Mesenteric fat pad (tissue), 1 donor: ENCODE measurements at places on chromosomes 16 and 17. TPM values are rescaled to one million over a fixed set of nuclear protein-coding genes. Genes with fewer than 3 reads are reported as not detected.

- DNase-seq = no peak
Measured at GRCh38 chr17:8857919-8858318, 9.6 kb downstream of the PIK3R6 start.

DNA sequence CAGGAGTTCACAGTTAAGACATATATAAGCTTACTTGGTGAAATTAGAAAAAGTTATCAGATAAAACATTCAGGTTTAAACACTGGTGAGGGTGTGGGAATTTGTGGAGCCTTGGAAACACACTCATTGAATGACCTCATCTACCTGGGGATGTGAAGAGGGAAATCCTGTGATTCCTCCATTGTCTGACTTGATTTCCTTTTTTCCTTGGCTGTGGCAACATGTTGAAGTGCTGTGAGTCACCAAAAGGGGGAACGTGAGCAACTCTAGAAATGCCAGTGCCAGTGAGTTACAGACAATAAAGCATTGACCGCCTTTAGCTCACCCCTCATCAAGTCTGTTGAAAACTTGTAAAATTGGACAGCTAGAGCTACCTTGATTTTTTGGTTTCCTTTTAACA is 1.8 kb downstream of the HMOX2 start:
- DNase-seq = no peak

- DNase-seq = no peak
Measured at GRCh38 chr17:75307957-75308731, 18.9 kb upstream of the SLC25A19 start.

DNA sequence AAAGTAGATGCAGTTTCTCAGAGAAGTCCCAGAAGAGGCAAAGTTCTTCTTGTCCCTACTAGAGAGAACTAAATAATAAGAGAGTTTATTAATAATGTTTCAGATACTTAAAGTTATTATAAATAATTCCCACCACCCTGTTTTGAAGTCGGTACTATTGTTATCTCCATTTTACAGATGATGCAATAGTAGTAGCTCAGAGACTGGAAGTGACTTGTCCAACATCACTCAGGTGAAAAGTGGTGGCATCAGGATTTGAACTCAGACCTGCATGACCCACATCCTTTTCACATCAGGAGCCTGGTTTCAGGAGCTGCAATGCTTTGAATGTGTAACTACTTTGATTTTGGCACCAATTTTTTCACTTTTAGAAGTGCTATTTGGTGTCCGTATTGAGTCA is 52.7 kb downstream of the GPR139 start:
- DNase-seq = no peak

DNA sequence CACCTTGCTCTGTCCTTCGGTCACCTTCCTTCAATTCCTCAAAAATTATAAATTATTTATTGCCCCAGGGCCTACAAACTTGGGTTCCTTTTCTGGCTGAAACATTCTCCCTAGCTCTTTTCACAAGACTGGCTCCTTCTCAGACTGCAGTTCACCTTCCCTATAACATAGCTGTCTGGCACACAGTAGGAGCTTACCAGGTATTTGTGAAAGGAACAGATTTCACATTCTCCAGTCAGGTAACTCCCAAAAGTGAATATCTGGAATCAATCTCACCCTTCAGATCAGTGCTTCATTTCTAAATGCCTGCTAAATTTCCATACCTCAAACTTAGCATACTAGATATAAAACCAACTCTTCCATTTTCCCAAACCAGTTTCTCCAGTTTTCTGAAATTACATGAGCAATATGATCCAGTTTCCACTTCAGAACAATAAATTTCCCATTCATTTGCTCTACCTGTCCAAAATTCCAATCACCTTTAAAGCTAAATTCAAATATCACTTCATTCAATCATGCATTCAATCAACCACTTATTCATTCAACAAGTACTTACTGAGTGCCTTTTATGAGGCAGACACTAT is 6.1 kb downstream of the RFFL start:
- DNase-seq = no peak

The KCNH6 gene
- total RNA-seq = not detected

The ITGB4 gene
- total RNA-seq = 13.9 TPM

The ST6GALNAC2 gene
- total RNA-seq = 5.5 TPM

DNA sequence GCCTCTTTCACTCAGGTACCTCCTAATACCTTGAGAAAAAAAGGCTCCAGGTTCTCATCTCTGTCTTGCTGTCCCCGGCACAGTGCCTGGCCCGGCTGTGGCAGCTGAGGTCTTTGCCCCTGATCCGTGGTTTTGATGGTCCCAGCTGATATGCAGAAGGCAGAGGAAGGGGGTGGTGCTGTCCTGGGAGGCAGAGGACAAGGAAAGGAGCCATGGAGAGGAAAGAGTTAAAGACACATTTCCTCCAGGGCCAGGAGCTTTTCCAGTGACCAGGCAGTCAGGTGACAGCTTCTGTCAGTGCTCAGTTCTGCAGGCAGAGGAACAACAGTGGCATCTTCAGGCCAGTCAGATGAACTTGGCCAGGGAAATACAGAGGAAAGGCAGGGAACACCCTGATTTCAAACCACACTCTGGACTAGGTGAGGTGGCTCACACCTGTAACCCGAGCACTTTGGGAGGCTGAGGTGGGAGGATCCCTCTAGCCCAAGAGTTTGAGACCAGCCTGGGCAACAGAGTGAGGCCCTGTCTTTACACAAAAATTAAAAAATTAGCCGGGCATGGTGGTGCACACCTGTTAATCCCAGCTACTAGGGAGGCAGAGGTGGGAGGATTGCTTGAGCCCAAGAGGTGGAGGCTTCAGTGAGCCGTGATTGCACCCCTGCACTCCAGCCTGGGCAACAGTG is 3.3 kb upstream of the COG1 start:
- no peak for DNase-seq

- DNase-seq = no peak
Measured at GRCh38 chr16:83723244-83723643, 84.5 kb upstream of the HSBP1 start.

The PPY gene
- total RNA-seq = not detected

DNA sequence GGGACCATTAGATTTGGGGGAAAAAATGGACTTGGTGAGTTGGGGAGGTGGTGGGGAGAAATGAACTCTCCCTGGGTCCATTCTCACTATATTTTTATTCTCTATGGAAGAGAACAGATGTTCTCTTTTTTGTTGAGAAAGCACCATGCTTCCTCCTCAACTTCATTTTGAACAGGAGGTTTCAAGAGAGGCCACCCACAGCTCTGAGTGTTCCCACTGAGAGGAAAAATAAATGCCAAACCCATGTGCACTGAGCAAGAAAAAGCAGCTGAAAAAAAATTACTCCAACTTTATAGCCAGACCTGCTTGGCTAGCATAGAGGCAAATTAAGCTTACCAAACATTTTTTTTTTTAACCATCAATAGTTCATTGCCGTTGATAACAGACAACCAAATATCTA is 883.6 kb downstream of the KCNJ2 start:
- no peak for DNase-seq

DNA sequence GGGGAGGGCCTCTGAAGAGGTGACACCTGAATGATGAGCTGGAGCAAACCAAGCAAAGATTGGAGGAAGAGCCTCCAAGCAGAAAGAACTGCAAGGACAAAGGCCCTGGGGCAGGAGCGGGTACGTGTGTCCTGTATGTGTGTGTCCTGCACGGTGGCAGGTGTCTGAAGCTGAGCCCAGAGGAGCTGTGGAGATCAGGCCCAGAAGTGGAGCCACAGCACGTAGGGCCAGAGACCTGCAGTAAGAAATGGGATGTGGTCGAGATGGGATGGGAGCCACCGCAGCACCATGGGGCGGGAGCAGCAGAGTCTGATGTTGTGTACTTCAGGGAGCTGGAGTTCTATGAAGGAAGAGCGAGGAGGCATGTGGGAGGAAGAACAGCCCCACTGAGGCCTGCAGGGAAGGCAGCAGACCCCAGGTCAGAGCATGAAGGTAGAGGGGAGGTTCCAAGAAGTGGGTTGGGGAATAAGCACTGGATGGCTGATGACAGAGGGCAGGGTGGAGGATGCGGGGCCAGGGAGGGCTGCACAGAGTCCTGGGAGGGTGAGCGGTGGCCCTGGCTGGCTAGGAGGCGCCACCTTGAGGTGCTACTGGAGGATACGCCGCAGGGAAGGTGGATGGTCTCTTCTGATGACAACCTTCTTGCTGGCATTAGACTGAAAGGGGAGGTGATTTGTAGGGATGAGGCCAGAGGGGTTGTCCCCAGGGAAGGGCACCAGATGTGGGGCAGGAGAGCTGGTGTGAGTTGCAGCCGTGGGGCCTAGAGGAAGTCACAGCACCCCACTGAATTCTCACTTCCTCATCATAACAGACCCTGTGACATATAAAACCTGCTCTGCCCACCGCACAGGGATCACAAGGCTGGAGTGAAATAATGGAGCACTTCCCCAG is 10.6 kb upstream of the CETP start:
- peak; percentile 86 for DNase-seq

DNA sequence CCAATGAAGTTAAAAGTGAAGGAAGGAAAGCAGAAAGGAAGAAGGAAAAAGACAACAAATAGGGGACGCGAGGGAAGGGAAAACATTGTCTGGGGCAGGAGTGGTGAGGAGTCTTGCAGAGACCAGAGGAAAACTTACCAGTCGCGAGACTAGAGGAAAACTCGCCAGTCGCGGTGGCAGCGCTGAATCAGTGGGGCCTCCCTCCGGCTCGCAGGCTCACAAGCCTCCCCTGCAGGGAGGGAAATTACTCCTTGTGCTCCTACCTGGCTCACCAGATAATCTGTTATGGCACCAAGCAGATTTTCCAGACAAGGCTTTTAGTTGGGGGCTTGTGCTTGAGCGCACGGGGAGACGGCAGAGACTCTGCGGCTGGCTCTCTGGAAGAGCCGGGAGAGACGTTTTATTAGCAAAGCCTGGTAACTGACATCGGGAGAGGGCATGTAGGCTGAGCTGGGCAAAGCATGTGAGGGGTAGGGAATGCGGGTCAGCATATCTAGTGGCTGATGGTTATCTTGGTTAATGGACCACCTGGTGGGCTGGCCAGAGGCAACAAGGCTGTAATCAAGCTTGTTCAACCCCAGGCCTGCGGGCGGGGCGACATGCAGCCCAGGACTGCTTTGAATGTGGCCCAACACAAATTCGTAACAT is 37.1 kb downstream of the LCMT1 start:
- peak; percentile 60 for DNase-seq

DNA sequence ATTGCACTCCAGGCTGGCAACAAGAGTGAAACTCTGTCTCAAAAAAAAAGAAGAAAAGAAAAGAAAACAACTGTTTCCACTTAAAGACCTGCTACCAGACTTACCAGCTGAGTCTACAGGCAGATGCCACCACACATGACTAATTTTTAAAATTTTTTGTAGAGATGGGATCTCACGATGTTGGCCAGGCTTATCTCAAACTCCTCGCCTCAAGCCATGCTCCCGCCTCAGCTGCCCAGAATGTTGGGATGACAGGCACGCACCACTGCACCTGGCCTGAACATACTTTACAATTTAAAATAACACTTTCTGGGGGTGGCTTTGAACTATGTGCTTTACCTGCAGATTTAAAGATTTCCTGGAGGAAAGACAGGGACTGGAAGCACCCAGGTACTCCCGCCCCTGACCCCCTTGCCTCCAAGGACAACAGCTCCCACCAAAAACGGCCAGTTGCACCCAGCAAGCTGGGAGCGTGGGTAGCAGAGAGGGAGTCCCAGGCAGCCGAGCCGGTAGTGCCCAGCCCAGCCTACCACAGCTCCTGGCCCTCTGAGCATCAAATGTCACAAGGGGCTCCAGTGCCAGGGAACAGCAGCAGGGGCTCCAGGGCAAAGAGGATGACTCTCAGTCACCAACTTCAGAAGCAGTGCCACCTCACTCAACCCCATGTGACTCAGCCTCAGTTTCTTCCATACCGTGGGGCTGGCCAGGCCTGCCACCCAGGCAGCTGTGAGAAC is 262.9 kb downstream of the PARN start:
- DNase-seq = no peak

DNA sequence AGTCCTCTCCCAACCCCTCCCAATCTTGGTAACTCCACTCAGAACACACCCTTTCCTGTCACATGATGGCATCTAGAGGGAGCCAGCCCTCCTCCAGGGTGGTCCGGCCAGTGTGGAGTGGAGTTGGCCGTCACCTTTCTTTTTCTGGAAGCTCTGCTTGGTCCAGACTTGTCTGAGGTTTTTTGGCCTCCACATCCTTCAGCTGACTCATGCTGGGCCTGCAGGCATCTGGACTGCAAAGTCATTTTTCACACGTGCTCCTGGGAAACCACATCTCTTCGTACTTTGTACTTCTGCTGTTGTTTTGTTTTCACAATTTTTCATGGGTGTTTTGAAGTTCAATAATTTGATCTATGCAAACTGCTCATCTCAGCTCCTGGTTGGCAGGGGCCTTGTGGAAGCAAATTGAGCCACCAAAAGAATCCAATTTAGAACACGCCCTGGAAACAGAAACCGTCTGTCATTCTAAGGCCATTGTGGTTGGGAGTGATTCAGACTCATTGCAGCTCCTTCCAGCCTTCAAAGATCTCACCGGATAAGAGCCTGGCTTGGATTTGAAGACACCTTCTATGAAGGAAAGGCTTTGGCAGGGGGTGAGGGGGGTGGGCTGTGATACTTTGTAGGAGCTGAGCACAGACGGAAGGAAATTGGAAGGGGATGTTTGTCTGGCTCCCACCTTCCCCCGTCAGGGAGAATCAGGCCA is 42.4 kb upstream of the NF1 start:
- no peak for DNase-seq
